Placental epithelial cell (primary cell): ENCODE measurements at places on chromosomes 4 and X. TPM values are rescaled to one million over a fixed set of nuclear protein-coding genes. Genes with fewer than 3 reads are reported as not detected.

Gene MEPE
- total RNA-seq, result not detected in 2 replicates

Gene MAGEA10
- not detected in 2 replicates for total RNA-seq

Gene OPRPN
- not detected in 2 replicates for total RNA-seq

Gene EGF
- 2.0 and 2.1 TPM in 2 replicates for total RNA-seq

Gene PFKFB1
- total RNA-seq, result 0.22 and 0.39 TPM in 2 replicates

Gene CABS1
- total RNA-seq, result not detected in 2 replicates

Gene ANOS1
- total RNA-seq, result 2.4 and 7.6 TPM in 2 replicates

Gene ZNF711
- 4.8 and 7.9 TPM in 2 replicates for total RNA-seq

Gene TAF7L
- under 0.01 TPM in 1 of 2 replicates, not detected in the other for total RNA-seq

Gene SPANXA1
- not detected in 2 replicates for total RNA-seq
